ENCODE measurements at places on chromosomes 7 and 10.

GRCh38 chr10:48634984-48635557 lies 30.2 kb upstream of the ARHGAP22 start:
- DNase-seq = no peak

DNA sequence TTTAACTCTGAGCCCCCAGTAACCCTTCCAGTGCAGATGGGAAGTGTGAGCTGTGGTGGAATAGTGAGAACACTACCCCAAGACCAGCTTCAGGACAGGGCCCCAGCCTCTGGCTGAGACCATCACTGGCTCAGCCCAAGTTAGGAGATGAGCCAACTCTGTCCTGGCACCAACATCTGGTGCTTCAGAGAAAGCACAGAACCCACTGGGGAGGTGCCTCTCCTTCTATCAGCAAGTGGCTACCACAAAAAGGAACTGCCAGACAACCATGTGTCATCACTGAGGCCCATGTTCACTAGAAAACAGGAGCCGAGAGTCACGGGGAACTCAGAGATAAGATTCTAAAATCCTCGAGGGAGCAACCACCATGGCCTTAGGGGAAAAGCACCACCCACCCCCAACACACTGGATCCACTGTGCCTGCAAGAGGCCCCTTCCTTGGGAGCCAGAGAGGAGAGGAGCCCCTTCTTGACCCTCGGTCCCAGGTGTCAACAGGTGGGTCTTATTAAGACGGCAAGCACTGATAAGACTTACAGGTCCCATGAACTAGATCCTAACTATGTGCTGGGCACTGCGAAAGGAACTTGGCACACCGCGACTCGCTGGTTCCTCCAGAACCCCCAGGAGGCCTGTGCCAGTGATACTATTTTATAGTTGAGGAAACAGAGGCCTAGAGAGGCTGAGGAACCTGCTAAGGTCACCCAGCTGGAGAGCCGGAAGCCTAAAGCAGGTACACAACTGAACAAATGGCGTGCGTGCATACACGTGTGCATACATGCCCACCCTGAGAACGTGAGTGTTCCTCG lies 102.7 kb downstream of the FAM53B start:
- no peak for DNase-seq

- DNase-seq = no peak
These were observed 120.9 kb upstream of the DIP2C start for GRCh38 chr10:810351-810846.

DNA sequence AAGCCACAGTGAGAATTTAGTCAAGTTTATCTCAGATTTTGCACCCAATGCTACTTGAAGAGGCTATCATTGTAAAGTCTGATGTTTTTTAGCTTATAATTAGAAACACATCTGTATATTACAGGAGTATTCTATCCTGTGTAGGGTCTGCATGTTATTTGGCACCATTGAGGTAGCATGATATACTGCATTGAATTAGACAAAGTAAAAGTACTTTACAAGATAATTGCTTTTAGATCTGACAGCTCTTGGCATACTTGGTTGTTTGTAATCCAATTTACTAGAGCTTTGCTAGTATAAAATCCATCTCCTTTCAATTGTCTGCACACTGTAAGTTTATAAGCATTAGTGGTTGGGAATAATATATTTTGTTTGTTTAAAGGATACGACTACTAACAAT lies 714.3 kb downstream of the ANKRD7 start:
- DNase-seq = no peak

DNA sequence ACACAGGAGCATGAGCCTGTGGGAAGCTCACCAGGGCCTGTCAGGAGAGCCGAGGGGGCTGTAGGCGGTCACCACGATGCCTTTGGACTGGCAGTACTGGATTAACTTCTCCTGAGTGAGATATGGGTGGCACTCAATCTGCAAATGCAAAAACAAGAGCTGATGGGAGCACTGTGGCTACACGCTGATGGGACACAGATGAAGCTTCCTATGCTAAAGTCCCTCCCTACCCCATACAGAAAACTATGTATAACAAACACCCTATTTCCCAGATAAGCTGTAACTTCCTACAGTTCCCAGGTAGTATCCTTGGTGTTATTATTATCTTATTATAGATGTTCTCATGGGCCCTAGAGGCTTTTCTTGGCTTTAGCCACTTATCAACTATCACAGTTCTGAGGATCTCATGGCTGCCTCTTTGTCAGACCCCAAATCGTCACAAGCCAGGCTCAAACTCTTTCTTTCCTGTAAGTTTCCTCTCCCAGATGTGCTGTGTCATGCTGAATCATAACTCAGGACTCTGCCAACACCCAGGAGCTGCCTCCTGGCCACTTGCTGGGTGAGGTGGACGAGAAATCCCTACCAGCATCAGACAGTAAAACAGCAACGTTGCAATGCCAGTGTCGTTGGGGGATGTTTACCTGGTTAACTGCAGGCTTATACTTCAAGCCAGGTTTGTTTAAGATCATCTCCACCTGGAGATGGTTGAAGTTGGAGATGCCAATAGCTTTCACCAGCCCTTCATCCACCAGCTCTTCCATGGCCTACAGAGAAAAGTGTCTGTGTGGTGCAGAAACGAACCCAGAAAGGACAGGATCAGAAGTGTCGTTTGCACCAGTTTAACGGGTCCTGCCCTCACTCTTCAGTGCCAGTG lies 10.3 kb downstream of the AKR1B1 start:
- no peak for DNase-seq

GRCh38 chr10:8279598-8279997 lies 225.1 kb downstream of the GATA3 start:
- DNase-seq = no peak

GRCh38 chr7:27641581-27642230 lies 21.0 kb downstream of the HIBADH start:
- no peak for DNase-seq

- DNase-seq = no peak
These were observed 27.7 kb upstream of the PRKCQ start for GRCh38 chr10:6607778-6608177.

DNA sequence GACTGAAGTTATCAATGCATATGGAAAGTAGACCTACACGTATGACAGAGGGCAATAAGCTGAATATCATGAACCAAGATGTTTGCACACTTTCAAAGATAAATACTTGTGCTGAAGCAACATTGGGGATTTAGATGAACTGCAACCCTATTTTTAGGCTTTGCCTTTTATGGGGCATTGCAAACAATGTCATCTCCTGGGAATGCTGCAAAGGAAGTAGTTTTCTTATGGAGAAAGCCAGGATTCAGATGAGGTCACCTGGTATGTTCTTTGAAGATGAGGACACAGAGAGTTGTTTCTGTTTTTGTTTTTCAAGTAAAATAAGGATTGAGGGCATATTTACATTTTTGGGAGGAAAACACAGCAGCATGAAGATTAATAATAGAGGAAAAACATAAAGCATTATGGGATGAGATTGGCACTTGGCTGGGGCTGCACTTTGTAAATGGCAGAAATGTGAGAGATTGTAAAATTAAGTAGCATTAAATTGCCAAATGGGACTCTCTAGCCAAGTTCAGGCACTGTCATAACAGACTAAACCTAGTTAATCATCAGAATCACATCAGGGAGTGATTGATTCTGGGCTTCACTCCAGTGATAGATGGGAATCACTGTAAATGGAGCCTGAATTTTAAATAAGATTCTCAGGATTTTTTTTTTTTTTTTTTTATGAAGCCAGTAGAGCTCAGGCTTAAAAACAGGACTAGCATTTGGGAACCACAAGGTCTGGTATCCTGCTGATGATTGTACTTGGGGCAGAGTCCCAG lies 63.1 kb downstream of the MALRD1 start:
- no peak for DNase-seq

- DNase-seq = peak; percentile 64
These were observed 71.5 kb downstream of the CARD11 start for GRCh38 chr7:2971914-2972834.

DNA sequence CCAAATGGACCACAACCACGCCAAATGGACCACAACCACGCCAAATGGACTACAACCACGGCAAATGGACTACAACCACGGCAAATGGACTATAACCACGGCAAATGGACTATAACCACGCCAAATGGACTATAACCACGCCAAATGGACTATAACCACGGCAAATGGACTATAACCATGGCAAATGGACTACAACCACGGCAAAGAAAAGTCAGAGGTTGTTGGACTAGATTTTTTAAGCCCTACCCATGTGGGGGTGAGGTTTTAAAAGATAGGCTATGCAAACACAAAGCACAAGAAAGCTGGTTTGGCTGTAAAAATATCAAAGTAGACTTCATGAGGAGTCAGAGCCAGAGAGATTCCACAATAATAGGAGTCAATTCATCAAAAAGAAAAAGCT lies 55.8 kb downstream of the NCAPG2 start:
- DNase-seq = no peak

- no peak for DNase-seq
These were observed 172.2 kb upstream of the COL1A2 start for GRCh38 chr7:94222516-94222915.

- no peak for DNase-seq
These were observed 121.9 kb downstream of the USP6NL start for GRCh38 chr10:11489591-11489990.

DNA sequence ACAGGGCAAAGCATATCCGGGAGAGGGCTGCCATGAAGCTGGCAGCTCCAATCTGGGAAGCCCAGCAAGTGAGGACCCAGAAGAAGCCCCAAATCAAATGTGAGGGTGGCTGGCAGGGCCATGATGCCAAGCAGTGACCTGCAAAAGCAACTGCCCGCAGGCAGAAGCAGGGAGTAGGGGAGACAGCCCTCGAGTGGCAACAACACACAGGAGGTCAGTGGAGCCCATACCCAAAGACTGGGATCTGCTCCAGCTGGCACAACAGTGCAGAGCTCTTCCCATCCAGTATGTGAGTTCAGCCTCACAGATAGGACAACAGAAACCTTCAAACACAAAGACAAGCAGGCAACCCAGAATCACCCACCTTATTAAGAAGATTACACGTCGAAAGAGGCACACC lies 45.0 kb downstream of the GRID1 start:
- DNase-seq = no peak

- no peak for DNase-seq
These were observed 63.0 kb downstream of the TAX1BP1 start for GRCh38 chr7:27802999-27803398.

GRCh38 chr7:151340794-151341356 lies 737 bp upstream of the NUB1 start:
- DNase-seq = no peak

DNA sequence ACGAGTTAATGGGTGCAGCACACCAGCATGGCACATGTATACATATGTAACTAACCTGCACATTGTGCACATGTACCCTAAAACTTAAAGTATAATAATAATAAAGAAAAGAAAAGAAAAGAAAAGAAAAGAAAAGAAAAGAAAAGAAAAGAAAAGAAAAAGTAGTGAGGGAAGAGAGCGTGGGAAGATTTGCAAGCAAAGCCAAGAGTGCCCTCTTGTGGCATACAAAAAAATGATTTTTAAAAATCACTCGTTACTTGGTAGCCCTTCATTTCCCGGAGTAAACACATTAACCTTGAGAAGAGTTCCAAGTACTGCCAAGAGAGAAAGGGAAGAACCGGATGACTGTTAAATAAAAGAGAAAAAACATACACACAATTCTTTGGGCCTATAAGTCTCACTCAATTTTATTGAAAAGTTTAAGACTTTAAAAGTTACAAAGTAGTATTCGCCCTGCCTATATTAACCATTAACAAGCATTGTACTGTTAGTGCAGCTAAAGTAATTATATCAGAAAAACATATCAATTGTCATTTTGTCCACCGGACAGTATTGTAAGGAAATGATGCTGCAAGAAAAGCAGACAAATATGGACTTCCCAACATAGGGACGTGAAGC lies 6.2 kb upstream of the CH25H start:
- DNase-seq = peak; percentile 36

- no peak for DNase-seq
These were observed 54.3 kb upstream of the WAC start for GRCh38 chr10:28478646-28479045.

DNA sequence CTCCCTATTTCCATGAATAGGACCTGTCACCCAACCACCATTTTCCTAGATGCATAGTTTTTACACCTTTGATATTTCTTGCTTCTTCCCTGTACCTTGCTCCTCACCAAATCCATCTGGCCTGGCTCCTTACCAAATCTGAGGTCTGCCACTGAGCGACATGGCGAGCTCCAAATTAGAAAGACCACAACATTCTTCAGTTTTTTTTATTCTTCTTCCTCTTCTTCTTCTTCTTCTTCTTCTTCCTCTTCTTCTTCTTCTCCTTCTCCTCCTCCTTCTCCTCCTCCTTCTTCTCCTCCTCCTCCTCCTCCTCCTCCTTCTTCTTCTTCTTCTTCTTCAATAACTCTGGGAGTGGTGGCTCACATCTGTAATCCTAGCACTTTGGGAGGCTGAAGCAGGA lies 7.1 kb downstream of the CPED1 start:
- no peak for DNase-seq

- no peak for DNase-seq
These were observed 143.8 kb downstream of the TEX36 start for GRCh38 chr10:125538947-125539731.

DNA sequence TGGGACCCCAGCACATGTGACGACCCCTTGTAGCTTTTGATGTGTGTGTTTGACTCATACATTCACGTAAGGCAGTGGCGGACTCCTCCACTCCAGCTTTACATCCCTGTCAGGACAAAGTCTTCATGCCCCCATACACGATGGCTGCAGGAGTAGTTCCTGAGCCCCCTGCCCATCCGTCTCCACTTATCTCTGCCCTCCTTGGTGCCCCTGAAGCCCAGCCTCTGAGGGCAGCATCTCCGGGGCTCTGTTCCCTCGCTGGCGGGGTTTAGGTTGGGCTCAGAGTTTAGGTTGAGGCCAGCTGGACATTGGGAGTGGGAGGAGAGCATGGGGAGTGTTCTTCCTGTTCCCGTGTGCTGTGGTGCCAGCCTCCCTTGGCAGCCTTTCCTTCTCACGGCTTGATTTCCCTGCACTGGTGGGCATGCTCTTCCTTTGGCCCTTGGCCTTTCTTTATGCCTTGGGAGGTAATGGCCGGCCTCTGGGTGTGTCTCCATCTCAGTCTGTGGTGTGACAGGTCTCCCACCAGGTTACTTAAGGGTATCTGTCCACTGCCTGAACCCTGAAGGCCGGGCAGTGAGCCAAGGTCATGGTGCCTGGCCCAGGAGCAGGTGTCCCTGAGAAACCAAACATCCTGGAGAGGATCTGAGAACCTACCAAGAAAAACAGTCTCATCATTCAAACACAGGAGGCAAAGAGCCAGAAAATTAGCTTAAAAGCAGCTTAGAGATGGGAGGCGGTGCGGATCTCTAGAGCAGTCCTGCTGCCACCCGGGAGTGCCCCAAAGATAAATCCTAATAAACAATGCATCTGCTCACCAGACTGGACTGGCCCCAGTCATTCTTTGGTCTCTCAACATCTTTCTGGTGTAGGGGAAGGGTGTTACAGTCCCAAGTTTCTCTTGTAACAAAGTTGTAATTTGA lies 85.5 kb downstream of the GLRX3 start:
- DNase-seq = no peak

DNA sequence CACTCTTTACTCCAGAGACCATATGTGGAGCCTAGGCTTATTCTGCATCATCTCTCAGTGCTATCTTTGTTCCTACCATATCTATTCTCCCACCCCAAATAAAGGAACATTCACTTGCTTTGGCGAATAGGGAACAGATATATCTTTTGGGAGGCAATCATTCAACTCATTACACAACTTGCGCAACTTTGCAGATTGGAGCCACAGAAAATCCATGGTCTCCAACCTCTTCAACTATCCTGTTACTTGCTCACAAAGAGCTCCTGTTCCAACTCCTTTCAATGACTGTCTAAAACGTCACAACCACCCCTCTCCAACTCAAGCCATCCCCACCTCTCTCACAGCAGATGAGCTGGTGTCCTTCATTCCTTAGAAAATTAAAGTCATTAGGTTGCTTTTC lies 203.7 kb downstream of the POU6F2 start:
- no peak for DNase-seq
